D341Med (cell line): ENCODE measurements at places on chromosomes 5 and 9.

GRCh38 chr5:14348142-14348541, 205.0 kb downstream of the TRIO start:
- no peak for DNase-seq

DNA sequence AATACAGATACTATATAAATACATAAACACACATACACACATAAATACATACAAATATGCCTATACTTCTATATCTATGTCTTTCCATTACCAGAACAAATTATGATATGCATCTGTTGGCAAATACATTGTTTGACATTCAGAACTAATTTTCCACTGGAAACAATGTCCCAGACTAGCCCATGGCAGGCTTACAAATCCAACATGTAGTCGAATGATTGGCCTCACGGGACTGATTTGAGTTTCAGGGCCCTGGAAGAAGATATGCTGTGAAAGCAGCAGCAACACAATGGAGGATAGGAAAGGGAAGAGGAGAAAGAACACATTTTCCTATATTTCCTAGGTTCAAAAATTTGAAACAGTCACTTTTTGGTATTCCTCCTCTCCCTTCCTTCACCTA, 881.1 kb upstream of the DMAC1 start:
- no peak for DNase-seq

- no peak for DNase-seq
Measured at GRCh38 chr5:158326256-158326655, 467.3 kb upstream of the CLINT1 start.

DNA sequence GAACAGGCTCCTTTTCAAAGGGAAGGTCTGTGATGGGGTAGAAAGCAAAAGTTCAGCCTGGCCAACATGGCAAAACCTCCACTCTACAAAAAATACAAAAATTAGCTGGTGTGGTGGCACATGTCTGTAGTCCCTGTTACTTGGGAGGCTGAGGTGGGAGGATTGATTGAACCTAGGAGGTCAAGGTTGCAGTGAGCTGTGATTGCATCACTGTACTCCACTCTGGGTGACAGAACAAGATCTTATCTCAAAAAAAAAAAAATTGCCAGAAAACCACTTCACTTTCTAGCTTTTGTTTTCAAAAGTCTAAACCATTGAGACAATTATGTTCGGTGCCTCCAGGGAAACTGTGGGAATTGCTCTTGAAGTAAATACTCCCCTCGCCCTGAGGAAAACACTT, 43.5 kb downstream of the S100Z start:
- DNase-seq: no peak

GRCh38 chr9:136429683-136430491, 9.8 kb downstream of the INPP5E start:
- DNase-seq: no peak

DNA sequence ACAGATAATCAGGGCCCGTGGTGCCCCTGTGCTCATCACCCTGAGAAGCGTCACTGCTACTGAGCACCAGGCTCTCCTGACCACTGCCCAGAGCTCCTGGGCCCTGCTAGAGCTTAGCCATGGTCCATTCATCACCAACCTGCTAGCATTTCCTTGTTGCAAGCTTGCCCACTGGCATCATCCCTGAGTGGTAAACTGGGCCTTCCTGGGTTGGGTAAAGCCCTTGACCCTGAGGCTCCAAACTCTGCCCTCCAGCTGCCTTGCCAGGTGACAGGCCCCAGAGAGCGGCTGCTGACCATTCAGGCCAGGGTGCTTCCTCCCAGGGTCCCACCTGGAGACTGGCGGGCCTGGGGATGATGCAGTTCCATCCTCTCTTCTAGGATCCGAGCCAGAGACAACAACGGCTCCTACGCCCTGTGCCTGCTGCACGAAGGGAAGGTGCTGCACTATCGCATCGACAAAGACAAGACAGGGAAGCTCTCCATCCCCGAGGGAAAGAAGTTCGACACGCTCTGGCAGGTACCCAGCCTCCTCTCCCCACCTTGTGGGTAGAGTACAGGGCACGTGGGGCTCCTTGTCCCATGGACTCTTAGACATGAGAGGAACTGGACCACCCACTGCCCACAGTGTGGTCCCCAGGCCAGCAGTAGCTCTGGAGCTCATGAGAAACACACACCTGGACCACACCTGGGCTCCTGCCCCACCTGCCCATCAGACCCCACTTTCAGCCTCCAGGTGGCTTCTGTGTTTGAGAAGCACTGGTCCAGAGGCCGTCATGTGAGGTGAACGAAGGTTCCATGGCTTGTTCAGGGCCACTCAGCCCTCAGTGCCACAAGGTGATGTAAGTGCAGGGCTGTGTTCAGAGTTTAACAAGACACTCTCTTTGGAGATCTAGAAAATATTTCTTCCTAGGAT, 60.5 kb downstream of the SYK start:
- no peak for DNase-seq

- no peak for DNase-seq
Measured at GRCh38 chr9:37187713-37188439, 67.5 kb downstream of the ZCCHC7 start.

DNA sequence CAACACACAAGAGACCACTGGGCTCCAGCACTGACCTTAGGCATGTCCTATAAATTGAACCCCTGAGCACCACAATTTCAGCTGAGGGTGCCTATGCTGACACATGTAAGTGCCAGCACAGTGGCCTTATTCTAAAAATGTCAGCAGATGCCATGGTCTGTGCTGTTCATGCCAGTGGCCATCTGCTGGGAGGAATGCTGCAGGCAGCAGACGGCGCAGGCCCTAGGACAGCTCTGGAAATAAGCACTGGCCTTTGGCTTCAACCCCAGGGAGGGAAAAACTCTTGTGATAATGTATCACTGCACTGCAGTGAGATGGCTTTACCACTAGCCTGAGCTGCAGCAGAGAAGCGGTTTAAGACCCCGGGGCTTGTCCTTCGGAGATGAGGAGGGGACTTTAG, 98.5 kb downstream of the SYK start:
- DNase-seq: no peak

- DNase-seq: no peak
Measured at GRCh38 chr5:64839936-64840335, 71.2 kb downstream of the CWC27 start.

DNA sequence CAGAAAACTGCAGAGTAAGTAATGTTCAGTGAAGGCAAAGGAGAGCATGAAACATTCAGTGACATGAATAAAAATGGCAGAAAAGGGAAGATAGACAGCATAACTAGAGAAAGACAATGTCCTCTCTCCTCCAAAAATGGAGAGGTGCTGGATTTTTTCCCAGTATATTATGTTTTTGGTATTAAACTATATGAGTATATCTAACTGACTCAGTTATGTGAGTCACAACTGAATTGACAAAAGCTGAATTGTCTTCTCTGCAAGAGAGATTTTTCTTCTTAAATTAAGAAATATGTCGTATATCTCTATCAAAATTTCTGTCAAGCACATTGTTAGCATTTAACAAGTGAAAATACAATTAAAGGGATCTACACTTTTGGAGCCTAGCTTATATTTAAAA, 375.1 kb downstream of the CHSY3 start:
- DNase-seq: no peak

GRCh38 chr9:133904346-133905090, 87.6 kb downstream of the VAV2 start:
- DNase-seq: no peak

DNA sequence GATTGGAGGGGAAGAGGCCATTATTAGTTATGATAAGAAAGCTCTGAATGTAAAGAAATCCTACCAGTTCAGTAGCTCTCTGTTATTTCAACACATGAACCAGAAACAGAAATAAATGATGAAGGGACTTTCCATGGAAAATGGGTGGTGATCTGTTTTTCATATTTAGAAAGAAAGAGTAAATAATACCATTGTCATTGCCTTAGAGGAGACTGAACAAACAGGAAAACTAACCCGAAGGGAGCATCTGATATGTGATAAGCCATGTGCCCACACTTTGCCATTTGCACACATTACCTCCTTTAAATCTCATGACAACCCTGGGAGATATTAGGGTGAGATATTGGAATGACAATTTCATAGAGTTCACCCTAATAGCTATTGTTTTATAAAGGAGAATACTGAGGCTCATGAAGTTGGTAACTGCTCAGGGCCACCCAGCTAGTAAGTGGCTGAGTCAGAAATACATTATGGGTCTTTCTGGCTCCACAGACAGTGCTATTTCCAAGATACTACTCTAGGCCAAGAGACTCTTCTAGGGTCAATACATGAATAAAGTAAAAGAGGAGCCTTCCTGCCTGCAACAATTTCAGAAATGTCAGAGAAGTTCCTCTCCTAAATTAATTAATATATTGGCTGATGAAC, 111.0 kb upstream of the SLIT3 start:
- no peak for DNase-seq
